ENCODE measurements at places on chromosomes 4 and X. TPM values are rescaled to one million over a fixed set of nuclear protein-coding genes. Genes with fewer than 3 reads are reported as not detected.
A peak's percentile ranks its signal among the peaks of the same experiment; 100 is the strongest.

HMGB3 gene
- 9.0 TPM for polyA plus RNA-seq

SSX1 gene
- polyA plus RNA-seq = not detected

CACNA1F gene
- polyA plus RNA-seq = 0.06 TPM

CETN2 gene
- polyA plus RNA-seq = 29.0 TPM

KCTD8 gene
- polyA plus RNA-seq = 1.5 TPM

DNA sequence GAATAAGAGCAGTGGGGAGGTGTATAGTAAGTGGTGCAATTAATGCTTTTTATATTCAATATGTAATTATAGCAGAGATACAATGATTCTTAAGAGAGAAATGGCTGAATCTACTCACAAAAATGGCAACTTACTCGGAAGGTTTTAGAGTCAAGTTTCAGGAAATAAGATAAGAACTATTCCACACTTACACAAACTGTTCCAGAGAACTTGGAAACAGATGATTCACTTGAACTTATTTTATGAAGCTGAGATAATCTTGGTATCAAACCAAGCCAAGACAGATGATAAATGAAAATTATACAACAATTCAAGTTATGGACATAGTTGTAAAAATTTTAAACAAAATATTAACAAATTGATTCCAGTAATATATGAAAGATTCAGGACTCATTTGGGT, 311.3 kb upstream of the HS3ST1 start:
- no peak for DNase-seq

DNA sequence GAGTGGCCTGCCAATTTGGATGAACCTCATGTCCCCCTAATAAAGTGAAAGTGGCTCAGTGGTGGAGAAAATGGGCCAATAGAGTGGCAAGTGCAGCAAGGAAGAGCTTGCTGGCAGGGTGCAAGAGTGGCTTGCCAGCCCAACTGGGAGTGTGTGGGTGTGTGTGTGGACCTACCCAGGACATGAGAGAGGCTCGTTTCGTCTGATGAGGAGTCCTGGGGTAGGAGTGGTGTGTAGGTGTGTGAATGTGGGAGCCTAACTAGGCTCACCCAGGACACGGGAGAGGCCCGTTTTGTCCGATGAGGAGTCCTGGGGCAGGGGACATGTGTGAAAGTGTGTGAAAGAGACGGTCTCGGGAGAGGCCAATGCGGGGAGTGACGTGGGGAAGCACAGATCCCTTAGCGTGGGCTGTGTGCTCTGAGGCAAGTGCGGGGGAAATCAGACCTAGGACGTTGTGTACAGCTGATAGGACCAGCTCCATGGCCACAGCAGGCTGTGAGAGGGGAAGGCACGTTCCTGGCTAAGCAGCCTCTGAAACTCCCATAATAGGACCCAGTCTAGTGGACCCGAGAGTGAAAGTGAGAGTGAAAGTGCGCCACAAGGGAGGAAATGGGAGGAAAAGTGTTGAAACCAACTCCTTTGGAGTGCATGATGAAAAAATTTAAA, 5.3 kb downstream of the GAGE10 start:
- no peak for DNase-seq

GRCh38 chr4:51958199-51958968, 61.8 kb downstream of the LRRC66 start:
- no peak for DNase-seq

DNA sequence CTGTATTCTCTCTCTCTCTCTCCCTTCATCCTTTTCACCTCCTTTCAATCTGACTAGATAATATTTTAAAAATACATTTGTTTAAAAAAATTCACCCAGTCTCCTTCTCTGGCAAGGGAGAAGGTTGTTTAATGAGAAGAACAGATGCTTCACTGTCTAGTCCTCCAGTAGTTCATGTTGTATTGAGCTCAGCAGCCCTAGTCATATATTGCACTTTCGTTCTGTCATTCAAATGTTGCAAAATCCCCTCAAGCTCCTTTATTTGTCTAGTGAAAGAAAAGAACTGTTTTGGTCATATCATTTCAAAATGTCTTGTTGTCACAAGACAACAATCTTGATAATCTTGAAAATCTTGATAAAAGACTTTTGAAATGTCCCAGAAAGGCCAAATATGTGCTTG, 248.0 kb downstream of the GALNTL6 start:
- DNase-seq = no peak

GRCh38 chr4:183445097-183445428, 627 bp downstream of the CDKN2AIP start:
- peak; percentile 46 for DNase-seq

GRCh38 chr4:3500634-3501101, 31.6 kb downstream of the LRPAP1 start:
- no peak for DNase-seq

- no peak for DNase-seq
Measured at GRCh38 chrX:3231766-3232165, 114.7 kb downstream of the MXRA5 start.

- DNase-seq = no peak
Measured at GRCh38 chrX:64976673-64977040, 407 bp upstream of the ZC4H2 start.

GRCh38 chr4:79652232-79652631, 244.2 kb upstream of the GK2 start:
- DNase-seq = no peak

GRCh38 chr4:139749835-139750498, 84.3 kb downstream of the MGST2 start:
- DNase-seq = no peak

DNA sequence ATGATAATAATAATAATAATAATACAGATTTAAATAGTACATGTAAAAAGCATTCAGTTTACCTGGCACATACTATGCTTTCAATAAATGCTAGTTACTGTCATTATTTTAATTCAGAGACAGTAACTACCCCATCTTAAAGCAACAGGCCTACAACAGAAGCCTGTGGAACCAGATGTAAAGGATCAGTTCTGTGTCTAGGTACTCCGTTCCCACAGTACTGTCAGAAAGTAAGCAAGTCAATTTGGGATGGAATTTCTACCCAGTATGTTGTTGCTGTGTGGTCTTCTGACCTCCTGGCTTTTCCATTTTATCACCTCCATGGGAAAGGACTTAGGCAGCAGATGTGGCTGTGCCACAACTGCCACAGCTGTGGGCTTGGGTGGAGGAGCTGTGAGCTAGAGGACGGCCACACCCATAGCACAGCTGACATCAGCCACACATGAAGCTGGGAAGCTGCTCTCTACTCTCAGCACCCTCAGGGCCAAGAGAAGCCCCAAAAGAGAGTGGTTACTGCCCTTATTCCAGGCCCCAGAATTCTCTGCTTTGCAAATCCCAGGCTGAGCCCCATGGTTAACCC, 102.8 kb downstream of the CBR4 start:
- peak; percentile 20 for DNase-seq

- no peak for DNase-seq
Measured at GRCh38 chrX:63747331-63747730, 37.7 kb downstream of the ARHGEF9 start.

GRCh38 chrX:63400340-63400739, 49.2 kb upstream of the SPIN4 start:
- DNase-seq = no peak

Measured in stomach (tissue), 19 donors.